Stomach (tissue), 19 donors: ENCODE measurements at places on chromosomes 16 and 17.
A peak's percentile ranks its signal among the peaks of the same experiment; 100 is the strongest.

DNA sequence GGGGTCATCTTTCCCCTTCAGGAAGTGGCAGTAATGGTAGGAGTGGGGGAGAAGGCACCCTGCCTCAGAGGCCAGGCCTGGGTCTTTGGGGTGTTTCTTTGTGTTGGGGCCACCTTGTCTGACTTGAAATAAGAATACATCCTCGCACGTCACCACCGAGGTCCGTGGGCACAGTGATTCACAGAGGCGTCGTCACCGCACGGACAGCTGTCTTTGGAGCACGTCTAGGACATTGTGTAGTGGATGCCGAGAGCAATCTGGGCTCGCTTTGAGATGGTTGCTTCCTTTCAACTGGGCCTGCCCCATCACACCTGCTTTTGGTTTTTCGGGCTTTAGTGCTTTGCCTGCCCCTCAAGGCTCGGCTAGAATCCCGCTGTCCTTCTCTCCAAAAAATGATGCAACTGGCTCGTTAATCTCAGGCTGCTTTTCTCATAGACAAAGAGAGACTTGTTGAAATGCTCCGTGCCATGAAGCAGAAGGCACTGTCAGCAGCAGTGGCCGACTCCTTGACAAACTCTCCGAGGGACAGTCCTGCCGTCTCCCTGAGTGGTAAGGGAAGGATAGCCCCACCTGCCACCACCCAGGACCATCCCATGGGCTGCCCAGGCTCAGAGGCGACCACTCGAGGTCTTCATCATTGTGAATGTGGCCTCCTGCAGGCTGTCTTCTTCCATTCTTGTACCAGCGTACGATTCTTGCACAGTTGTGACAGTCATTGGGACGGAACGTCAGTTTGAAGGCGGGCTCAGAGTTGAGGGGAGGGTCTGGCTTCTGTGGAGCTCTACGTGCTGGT is 24.0 kb downstream of the GINS2 start:
- no peak for DNase-seq

GRCh38 chr17:19579192-19579761 is 45.6 kb downstream of the SLC47A1 start:
- DNase-seq, result peak; percentile 26

GRCh38 chr17:73625991-73626673 is 18.1 kb downstream of the SDK2 start:
- no peak for DNase-seq

DNA sequence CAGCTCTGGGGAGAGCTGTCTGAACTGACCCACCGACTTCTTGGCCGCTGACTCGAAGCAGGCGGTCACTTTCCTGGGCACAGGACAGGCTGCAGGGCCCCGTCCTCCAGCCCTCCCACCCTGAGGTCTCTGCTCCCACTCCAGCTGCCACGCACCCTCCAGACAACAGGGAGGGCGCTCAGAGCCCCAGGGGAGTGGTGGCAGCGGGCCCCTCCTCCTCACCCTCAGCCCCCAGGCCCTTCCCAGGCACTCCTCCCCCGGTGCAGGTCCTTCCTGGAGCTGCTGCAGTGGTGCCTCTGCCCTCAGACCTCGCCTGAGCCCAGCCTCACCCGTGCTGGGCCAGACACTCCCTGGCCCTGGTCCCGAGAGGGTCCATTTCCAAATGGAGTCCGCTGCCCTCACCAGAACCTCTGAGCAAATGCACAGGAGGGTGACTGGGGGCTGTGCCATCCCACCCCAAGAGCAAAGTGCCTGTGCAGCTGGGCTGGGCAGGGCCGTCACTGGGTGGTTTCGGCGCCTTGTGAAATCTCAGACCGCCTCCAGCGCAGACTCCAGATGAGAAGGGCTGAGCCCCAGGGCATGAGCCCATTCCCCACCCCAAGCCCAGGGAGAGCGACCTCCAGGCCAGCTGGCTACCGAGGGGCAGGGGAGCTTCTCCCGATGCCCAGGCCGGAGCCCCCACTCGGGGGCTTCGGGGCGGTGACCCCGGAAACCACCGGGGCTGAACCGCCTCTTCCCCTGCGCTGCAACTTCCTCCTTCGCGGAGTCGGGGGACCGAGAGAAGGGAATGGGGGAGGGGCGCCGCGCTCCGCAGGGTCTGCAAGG is 717 bp downstream of the CYBA start:
- peak; percentile 48 for DNase-seq

- DNase-seq, result peak; percentile 85
Measured at GRCh38 chr17:35242158-35242804, 591 bp upstream of the SLFN5 start.

DNA sequence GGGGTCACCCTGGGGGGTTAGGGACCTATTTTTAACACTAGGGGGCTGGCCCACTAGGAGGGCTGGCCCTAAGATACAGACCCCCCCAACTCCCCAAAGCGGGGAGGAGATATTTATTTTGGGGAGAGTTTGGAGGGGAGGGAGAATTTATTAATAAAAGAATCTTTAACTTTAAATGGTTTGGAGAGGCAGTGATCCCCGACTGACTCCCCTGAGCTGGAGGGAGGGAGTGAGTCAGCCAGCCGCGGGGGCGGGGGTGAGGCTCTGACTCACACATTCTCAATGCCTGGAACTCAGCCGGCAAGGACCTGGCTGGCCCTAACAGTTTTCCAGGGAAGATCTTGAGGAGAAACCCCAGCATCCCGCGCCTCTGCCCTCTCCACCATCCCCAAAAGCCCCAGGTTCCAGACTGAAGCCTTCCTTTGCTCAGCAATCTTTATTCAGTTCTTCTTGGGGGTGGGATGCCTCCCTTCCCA is 1.5 kb downstream of the HCFC1R1 start:
- DNase-seq, result peak; percentile 91

GRCh38 chr17:4104506-4104905 is 38.3 kb downstream of the ZZEF1 start:
- no peak for DNase-seq

GRCh38 chr16:8194794-8195193 is 395.5 kb downstream of the TMEM114 start:
- no peak for DNase-seq
